ENCODE measurements at places on chromosomes 7 and 10.

GRCh38 chr7:41981046-41982040, 255.7 kb downstream of the GLI3 start:
- DNase-seq = no peak

DNA sequence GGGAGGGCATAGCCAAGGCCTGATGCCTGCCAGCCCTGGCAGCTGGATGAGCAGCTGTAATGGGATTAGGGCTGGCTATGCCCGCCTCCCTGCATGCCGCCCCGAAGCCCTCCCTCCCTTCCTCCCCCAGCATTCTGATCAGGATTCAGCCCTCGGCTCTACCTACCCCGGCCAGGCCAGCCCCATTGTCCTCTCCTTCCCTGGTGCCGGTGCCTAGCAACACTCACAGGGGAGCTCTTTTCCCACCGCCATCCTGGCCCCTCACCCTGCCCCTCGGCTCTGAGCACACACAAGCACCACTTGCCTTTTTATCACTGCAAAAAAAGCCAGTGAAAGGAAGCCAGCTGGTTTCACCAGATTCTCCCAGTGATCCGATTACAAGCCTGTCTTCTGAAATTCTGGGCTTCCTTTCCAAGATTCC, 9.0 kb upstream of the ADCYAP1R1 start:
- no peak for DNase-seq

- no peak for DNase-seq
Observed at GRCh38 chr10:59711871-59712494, 2.3 kb upstream of the SLC16A9 start.

GRCh38 chr10:52993109-52993508, 220.5 kb upstream of the MBL2 start:
- no peak for DNase-seq

DNA sequence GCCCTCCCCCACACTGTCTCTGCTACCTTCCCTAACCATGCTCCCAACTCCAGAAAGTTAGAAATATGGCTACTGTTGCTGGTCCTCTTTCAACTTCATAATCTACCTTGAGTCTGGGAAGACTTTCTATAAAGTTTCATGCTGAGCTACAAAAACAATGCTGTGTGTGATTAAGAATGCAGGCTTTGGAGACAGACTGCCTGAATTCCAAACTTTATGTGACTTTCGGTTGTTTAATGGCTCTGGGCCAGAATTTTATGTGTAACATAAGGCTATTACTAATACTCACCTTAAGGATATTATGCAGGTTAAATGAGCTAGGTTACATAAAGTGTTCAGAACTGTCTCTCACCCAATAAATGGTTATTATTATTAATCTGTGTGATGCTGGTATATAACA, 19.1 kb downstream of the BET1 start:
- DNase-seq = no peak

DNA sequence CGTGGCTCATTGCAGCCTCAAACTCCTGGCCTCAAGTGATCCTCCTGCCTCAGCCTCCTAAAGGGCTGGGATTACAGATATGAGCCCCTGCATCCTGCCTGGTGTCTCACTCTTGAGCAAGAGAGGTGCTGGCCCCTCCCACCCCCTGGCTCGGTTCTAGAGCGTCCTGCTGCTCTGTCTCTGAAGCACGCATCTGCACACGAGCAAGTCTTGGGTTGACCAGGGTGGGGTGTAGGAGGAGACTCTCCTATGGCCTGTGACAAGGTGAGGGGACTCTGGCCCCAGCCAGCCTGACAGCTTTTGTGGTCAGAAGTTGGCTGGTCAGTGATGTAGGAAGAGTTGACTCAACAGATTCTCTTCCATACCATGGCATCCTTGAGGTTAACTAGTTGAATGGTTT, 110.7 kb upstream of the CARD11 start:
- DNase-seq = no peak

DNA sequence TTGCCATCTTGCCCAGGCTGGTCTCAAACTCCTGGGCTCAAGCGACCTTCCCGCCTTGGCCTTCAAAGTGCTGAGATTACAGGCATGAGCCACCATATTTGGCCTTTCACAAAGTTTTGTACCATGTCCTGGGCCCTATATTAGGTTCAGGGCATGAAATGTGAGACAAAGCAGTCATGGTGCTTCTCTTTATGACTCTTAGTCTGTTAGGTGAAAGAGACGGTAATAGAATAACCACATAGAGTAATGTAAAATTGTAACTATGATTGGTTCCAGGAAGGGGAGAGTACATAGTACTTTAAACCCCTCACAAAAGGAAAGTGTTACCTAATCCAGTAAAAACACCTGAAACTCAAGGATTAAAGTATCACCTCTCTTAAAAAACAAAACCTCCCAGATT, 144.7 kb downstream of the SPAG6 start:
- DNase-seq = no peak

GRCh38 chr10:111836571-111836970, 347.0 kb downstream of the GPAM start:
- DNase-seq = no peak

GRCh38 chr10:50251394-50251793, at the start of gene ASAH2:
TSS of gene ASAH2 (minus strand) at chr10:50251516. CDS start at chr10:50248610, 2,906 bp downstream.
- DNase-seq = no peak

DNA sequence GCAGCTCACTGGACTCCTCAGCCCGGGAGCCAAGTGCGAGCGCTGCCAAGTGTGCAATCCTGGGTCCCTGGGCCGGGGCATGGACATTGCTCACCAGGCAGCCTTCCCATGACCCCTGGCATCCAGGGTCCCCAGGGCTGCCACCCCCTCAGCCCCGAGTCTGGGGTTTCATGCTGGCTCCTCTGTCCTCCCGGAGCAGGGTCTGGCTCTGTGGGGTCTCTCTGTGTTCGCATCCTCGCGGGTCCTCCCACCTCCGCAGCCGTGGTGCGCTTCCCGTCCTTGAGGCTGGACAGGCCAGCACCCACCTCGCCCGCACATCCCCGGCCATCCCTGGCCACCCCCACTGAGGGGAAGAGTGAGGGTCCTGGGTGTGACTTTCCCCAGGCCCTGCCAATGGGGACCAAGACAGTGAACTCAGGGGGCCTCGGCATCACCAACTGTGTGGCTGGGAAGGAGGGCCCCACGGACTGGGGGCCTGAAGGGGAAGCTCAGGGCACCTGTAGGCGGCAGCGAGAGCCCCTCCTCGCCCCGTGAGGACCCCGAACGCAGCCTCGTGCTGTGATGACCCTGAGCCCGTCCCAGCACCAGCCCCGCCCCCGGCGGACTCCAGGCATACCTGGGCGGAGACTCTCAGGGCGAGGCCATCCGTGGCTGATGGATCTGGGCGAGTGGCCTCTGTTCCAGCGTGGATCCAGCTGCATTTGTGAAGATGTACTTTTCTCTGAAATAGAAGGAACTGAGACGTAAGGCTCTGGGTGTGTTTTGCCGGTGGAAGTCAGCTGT, 50.3 kb upstream of the CFAP46 start:
- DNase-seq = no peak

- no peak for DNase-seq
Observed at GRCh38 chr7:93890464-93891068, at the start of gene TFPI2. TSS of gene TFPI2 (minus strand) at chr7:93890753. CDS start at chr7:93890678, 75 bp downstream.

- no peak for DNase-seq
Observed at GRCh38 chr7:130329681-130330080, 14.9 kb upstream of the CPA5 start.

- peak; percentile 56 for DNase-seq
Observed at GRCh38 chr7:17774248-17774647, 166.0 kb downstream of the SNX13 start.

GRCh38 chr7:9603291-9603690, 1169.9 kb downstream of the NXPH1 start:
- no peak for DNase-seq

DNA sequence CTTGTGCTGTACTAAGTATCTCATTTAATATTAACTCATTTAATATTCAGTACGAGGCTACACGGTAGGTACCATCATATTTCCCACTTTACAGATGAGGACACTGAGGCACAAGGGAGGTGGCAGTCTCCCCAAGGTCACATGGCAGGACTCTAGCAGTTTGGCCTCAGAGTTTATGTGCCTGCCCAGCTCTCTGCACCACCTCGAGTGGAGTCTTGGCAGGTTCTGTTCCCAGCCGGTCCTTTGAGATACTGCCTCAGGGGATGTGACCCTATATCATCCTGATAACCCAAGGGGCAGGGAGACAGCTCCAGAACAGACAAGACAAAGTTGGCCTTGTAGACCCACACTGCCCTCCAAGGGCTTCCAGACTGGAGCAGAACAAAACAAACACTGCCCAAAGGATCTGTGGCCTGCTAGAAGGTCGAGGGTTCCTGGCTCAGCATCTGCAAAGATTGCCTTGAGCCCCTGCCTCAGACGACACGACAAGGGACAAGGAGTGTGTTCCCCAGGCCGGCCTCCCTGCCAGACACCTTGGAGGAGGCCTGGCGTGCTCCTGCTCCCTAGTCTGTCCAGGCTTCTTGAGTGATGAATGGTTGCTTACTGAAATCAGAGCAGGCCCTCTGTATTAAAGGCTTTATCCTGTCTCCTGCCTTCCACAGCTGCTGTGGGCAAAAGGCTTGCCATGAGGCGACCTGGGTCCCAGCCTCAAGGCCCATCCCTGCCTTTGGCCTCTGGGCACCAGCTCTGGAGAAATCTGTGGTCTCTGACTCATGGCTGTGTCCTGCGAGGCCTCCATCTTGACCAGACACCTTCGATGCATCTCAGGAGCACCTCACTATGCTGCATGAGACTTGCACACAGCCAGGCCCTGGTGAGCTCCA, 3.9 kb upstream of the PWWP2B start:
- no peak for DNase-seq

- DNase-seq = no peak
Observed at GRCh38 chr7:5589819-5590595, 166.4 kb upstream of the TNRC18 start.

GRCh38 chr10:52212802-52213201, 101.3 kb upstream of the DKK1 start:
- no peak for DNase-seq

DNA sequence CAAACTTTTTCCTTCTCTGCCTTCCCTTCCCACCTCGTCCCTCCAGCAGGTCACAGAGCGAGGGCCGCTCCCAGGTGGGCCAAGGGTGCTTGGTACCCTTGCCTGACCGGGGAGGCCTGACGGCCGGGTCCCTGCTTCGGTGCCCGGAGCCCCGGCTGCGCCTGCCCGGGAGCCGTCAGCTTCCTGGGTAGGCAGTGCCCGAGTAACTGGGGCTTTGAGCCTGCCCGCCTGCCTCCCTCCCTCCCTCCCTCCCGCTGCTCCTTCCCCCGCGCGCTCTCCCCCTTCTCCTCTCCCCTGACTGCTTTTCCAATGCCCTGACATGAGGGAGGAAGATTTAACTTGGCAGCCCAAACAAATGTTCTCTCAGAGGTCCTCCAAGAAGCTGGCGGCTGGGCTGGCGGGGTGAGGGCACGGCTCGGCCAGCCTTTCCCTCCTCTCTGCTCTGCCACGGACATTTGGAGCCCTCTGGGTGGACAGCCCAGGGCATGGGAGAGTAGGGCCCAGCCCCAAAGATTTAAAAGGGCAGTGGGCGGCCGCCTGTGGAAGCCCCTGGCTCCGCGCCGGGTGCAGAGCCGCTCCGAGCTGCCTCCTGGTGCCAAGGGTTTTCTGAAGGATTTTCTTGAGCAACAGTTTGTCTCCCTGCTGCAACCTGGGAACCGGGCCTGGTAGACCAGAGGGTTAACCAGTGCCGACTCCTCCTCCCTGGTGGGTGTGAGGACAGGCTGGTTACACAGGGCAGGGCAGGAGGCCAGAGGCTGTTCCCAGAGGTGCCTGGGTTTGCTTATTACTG, 2.0 kb downstream of the ZMIZ1 start:
- no peak for DNase-seq

GRCh38 chr10:5656737-5657579, 9.4 kb downstream of the ASB13 start:
- DNase-seq = no peak

DNA sequence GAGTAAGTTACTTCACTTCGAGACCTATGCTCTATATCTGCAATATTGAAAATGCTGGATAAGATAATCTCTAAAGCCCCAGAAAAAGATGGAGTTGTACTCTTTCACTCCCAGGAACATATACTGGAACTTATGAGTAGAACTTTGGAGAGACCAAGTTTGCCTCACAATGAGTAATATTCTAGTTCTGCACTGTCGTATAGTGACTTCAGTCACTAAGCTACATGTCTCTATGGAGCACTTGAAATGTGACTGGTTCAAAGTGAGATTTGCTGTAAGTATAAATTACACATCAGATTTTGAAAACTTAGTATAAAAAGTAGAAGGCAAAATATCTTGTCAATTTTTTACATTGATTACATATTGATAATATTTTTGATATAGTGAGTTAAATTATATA, 116.4 kb downstream of the PTEN start:
- DNase-seq = no peak

- DNase-seq = no peak
Observed at GRCh38 chr7:41818765-41819398, 116.0 kb upstream of the INHBA start.

DNA sequence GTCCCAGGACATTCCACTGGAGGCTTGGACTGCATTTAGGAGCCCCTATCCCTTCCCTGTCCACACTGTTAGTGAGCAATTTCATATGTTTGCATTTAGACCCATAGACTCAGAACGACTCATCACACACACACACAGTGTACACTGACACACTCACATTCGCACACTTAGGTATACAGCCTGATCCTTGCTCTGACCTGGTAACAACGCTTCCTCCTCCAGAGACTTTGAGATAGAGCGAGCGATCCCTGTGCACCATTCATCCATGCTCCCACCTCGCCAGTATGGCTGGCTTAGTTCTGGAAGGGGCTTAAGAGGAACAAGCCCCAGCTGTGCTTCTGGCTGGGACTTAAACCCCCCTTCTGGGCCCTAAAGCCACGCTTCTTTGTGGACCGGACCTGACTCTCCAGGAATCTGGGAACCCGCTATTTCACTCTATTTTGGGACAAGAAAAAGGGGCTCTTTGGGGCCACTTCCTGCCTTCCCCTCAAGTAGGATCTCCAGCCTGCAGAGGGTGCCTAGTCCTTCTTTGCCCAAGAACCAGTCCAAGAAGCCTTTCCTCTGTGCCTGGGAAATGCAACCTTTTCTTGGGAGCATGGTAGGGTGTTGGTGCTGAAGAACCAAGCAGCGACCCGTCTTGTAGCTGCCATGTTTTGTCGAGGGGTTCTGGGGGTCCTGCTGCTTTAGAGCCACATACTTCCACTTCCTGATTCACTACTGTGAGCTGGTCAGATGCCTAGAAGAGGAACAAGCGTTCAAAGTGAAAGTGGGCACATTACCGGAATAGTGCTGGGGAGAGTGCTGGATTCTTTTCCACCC, 1.1 kb upstream of the HOXA13 start:
- DNase-seq = no peak

DNA sequence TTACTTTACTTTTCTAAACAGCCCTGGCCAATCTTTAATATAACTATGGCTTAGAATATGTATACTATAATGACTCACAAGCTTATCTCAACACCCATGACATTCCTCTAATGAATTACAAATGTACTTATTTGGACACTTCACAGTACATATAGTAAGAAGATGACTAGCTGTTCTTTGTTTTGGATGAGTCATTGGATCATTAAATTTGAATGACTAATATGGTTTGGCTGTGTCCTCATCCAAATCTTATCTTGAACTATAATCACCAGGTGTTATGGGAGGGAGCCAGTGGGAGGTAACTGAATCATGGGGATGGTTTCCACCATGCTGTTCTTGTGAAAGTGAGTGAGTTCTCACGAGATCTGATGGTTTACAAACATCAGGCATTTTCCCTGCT, 807.5 kb upstream of the SORCS1 start:
- DNase-seq = peak; percentile 3

- DNase-seq = no peak
Observed at GRCh38 chr10:46002916-46003693, 27.3 kb downstream of the NCOA4 start.

Data from BJ (cell line).